ENCODE measurements at places on chromosomes 12 and 14. TPM values are rescaled to one million over a fixed set of nuclear protein-coding genes. Genes with fewer than 3 reads are reported as not detected.

Gene TAC3
- polyA plus RNA-seq, result not detected

DNA sequence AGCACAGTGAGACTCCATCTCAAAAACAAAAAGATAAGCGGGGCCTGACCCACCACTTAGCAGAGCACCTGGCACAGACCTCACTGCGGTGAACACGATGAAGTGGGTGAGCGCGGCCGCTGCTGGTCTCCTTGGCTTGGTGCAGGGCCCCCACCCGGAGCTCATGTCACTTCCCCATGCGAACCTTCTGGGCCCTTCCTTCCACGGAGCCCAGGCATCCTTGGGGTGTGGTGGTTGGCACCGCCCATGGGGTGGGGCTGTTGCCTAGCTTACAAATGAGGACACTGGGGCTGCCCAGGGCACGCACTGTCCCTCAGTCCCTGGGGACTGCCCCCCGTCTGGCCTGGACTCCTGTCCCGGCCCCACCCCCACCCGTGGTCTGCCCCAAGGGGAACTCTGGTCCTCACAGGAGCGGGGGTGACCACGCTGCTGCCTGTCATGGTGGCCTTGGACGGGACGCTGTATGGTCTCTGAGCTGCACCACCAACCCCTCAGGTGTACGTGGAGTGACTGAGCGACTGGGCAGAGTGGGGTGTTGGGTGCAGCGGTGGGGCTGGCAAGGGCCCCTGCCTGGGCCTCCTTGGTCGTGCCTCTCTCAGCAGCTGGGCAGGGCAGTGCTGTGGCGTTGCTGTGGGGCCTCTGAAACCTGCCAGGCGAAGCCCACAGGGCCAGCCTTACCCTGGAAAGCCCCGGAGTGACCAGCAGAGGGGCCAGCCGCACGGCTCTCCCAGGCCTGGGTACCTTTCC lies 15.3 kb downstream of the FBRSL1 start:
- no peak overlapping the region for H3K4me3 ChIP-seq
- no peaks in the 10 kb centered on the region for H3K27me3 ChIP-seq
- no peak for DNase-seq
- H3K27ac ChIP-seq, result no peak overlapping the region

- no peaks in the 10 kb centered on the region for H3K4me1 ChIP-seq
- no peak overlapping the region for H3K27ac ChIP-seq
- H3K4me3 ChIP-seq, result no peak overlapping the region
- no peaks in the 10 kb centered on the region for H3K27me3 ChIP-seq
Measured at GRCh38 chr12:100671396-100672074, 98.1 kb downstream of the GAS2L3 start.

DNA sequence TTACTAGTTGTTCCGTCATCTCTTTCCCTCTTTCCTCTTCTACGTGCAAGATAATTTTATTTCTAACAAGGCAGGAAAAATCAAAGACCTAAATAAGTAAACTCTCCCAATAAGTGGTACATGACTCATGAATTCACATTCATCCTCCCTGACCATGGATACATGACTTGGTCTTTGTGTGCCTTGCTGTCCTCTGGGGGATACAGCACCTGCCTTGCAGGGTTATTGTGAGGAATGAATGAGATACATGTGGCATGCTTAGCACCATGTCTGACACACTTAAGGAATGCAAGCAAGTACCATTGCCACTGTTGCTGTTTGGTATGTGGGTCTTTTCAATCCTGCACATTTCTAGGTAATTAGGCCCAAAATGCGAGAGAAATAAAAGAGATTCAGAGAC lies 208.4 kb downstream of the DPF3 start:
- no peaks in the 10 kb centered on the region for H3K27me3 ChIP-seq
- no peaks in the 10 kb centered on the region for H3K4me1 ChIP-seq
- H3K4me3 ChIP-seq, result no peak overlapping the region
- H3K27ac ChIP-seq, result no peak overlapping the region

DNA sequence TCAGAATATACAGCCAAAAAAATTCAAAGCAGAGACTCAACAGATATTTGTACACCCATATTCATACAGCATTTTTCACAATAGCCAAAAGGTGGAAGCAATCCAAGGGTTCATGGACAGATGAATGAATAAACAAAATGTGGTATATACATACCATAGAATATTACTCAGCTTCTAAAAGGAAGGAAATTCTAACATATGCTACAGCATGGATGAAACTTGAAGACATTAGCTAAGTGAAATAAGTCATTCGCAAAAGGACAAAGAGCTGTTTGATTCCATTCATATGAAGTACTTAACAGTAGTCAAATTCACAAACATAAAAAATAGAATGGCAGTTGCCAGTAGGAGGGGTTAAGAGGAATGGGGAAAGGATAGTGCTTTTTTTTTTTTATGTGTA lies 91.8 kb upstream of the ARID2 start:
- H3K4me3 ChIP-seq, result no peak overlapping the region
- H3K27me3 ChIP-seq, result no peaks in the 10 kb centered on the region
- no peaks in the 10 kb centered on the region for H3K4me1 ChIP-seq

DNA sequence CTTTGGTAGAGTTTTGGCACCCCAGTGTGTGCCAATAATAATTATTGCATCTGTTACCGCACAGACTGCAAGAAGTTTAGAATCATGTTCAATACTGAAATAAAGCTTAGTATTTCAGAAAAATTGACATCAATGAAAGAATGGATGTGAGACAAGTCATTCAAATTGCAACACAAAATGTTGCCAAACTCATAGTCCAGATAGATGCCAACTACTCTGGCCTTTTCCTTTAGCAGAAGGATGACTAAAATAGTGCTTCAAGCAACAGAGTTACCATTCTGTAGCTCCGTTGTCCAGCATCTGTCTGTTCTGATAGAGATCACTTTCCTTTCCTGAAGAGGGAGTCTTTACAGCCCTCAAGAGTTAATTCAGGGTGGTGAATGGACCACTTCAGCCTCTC lies 77.5 kb downstream of the LIN7A start:
- H3K36me3 ChIP-seq, result no peaks in the 10 kb centered on the region
- DNase-seq, result no peak
- no peak overlapping the region for H3K4me3 ChIP-seq
- no peaks in the 10 kb centered on the region for H3K4me1 ChIP-seq
- H3K27me3 ChIP-seq, result no peaks in the 10 kb centered on the region

DNA sequence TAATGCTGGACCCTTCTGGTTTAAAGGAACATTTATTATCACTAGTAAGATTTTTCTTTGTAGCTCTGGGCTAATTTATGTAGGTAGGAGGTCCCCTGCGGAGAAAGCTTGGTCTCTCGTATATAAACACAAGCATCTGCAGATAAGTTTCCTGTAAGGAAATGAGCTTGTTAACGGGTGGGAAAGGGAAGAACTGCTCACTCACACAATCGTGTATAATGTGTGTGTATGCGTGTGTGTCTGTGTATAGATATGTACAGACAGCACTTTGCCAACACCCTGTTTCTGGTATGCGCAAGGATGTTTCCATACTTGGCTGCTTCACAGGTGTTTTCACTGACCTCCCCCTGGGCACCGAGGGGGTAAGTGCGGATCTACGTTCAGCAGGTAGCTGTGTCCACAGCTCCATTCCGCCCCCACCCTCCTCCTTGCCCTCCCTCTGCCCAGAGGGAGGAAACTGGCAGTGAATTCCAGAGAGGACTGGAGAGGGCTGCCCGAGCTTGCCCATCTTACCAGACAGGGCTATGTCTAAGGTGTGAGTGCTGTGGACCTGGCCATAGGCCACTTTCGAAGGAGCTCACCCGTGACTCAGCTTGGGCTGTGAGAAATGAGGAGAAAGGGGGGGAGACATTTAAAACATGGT lies 65.2 kb downstream of the NINJ2 start:
- H3K27ac ChIP-seq, result no peak overlapping the region
- no peaks in the 10 kb centered on the region for H3K27me3 ChIP-seq
- no peak for DNase-seq
- H3K4me1 ChIP-seq, result no peaks in the 10 kb centered on the region
